ENCODE measurements at places on chromosomes 4 and X. TPM values are rescaled to one million over a fixed set of nuclear protein-coding genes. Genes with fewer than 3 reads are reported as not detected.

- DNase-seq, result peak; percentile 64
- no peaks in the 10 kb centered on the region for H3K27me3 ChIP-seq
- H3K4me1 ChIP-seq, result peaks cover 7% of the 10 kb centered on the region
- no peak overlapping the region for H3K27ac ChIP-seq
These were observed 48.6 kb downstream of the ACOX3 start for GRCh38 chr4:8391972-8392371.

GRCh38 chr4:83013902-83014301 lies 3.3 kb upstream of the LIN54 start:
- H3K36me3 ChIP-seq, result no peaks in the 10 kb centered on the region
- H3K4me1 ChIP-seq, result peaks cover 17% of the 10 kb centered on the region
- H3K4me3 ChIP-seq, result no peak overlapping the region
- H3K27me3 ChIP-seq, result no peaks in the 10 kb centered on the region

DNA sequence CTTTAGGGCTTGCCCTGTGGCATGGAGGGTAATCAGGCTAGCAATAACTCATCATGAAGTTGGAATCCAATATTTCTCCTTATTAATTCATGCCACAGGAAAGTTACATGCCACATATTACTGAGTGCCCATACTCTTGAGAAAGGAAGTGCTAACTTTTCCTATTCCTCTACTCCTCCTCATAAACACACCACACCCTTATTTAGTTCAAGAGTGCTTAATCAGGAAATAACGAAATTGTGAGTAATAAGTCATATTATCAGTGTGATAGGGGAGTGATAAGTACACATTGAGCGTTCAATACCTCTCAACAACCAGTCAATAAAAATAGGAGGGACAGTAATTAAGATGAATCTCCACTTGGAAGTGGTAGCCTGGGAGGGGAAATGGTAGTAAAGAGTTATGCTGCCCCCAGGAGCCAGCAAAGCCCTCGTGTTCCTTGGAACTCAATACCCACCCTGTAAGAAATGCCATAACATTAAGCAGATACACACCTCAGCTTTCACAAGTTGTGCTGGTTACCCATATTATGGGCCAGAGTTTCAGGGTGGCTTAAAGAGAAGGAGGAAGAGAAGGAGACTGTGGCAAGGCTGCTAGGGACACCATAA lies 410.0 kb upstream of the NR3C2 start:
- H3K27me3 ChIP-seq, result no peaks in the 10 kb centered on the region
- no peaks in the 10 kb centered on the region for H3K36me3 ChIP-seq
- no peak overlapping the region for H3K4me3 ChIP-seq
- no peaks in the 10 kb centered on the region for H3K4me1 ChIP-seq

- no peaks in the 10 kb centered on the region for H3K36me3 ChIP-seq
- no peaks in the 10 kb centered on the region for H3K27me3 ChIP-seq
- DNase-seq, result no peak
These were observed 6.0 kb downstream of the GC start for GRCh38 chr4:71777891-71778290.

DNA sequence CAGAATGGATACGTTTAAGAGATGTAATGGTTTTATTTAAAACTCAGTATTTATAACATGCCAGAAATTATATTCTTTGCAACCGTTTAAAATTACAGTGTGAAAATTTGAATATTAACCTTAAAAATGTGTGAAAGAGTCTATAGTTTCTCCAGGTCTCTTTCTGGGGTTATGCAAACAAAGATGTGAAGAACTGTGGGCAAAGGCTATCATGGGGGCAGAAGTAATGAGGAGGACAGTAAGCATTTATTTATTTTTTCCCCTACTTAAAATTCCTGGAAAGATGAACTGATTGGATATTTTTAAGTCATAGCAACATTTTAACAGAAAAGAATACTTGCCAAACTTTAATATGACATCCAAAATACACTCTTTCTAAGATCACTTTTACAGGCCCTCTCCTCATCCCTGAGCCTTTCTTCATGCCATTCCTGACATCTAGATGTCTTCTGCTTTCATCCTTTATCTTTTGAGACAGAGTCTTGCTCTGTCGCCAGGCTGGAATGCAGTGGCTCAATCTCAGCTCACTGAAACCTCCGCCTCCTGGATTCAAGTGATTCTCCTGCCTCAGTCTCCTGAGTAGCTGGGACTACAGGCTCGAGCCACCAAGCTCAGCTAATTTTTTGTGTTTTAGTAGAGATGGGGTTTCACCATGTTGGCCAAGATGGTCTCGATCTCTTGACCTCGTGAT lies 46.1 kb downstream of the TMEM131L start:
- H3K4me3 ChIP-seq, result no peak overlapping the region
- H3K27me3 ChIP-seq, result no peaks in the 10 kb centered on the region

DNA sequence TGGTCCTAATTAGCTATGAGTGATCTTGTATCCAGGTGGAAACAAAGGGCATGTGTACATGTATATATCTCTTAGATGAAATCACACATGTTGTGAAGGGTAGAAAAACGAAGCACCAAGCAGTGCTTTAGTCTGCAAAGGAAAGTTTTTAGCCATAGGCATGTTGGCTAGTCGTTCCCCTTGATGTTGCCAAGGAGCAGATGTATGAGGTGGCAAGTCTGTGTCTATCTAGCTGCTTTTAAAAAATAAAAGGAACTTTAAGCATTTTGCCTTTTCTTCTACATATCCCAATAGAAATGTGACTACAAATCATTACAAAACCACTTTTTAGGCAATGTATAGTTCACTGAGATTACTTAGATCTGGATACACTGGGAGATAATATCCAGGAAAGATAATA lies 63.1 kb downstream of the NSUN7 start:
- H3K36me3 ChIP-seq, result no peaks in the 10 kb centered on the region
- no peaks in the 10 kb centered on the region for H3K4me1 ChIP-seq
- no peak for DNase-seq

DNA sequence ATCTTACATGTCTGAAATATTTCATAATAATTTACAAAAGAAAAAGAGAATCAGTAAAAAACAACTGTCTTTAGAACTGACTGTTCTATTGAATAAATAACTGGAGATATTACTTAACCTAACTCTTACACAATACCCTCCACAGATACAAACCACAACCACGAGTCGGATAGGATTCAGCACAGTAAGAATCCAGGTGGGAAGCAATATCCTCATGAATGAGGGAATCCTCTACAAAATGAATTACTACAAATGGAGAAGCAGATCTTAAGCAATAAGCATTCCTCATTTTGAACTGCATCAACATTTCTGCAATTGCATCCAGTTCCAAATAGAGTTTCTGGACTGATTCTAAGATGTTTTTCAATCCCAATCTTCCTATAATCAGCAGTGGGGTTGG lies 227.1 kb downstream of the SH2D1A start:
- no peaks in the 10 kb centered on the region for H3K4me1 ChIP-seq
- H3K27me3 ChIP-seq, result no peaks in the 10 kb centered on the region
- no peak for DNase-seq

DNA sequence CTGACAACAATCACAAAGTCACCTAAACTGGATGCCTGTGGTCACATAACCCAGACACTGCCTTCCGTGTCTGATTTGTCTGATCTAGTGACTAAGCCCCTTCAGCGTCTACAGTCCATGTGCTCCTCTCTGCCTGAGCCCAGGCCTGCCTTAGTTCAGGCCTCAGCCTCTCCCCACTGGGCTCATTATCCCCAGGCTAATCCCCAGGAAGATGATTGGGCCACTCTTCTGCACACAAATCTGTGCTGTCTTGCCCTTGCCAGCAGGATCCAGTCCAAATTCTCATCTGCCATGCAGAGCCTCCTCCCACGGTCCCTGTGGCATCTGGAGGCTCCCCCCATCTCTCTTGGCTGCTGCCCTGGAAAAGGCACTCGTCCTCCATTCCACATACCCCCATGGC lies 96.5 kb downstream of the SLC2A9 start:
- no peak overlapping the region for H3K4me3 ChIP-seq
- H3K36me3 ChIP-seq, result no peaks in the 10 kb centered on the region
- peak; percentile 19 for DNase-seq
- peaks cover 4% of the 10 kb centered on the region for H3K4me1 ChIP-seq
- H3K27ac ChIP-seq, result no peak overlapping the region
- no peaks in the 10 kb centered on the region for H3K27me3 ChIP-seq

DNA sequence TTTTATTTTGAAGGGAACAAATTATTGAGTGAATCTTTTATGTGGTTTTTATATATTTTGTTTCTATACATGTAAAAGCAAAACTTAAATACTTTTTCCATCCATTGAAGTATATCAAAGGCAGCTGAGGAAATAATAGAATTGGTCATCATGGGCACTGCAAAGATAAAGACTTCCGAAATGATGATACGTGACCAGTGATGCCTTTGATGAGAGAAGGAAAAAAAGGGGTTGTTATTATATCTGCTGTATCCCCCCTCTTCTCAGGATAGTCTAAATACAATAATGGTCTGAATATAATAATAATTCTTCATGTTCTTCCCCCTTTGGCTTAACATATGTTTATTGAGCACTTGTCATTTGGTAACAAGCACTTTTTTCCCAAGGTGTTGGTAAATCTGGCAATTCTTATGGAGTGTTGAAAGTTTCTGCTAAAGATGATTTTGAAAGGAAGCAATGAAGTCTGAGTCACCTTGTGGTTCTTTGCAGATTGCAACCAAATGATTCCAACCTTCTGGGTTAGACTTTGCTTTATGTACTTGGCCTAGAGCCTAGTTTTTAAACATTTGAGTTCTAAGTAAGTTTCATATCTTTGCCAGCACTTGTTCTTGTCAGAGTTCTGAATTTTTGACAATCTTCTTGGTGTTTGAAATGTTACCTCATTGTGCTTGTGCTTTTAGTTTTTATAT lies 60.8 kb downstream of the USP9X start:
- no peak overlapping the region for H3K4me3 ChIP-seq
- H3K27ac ChIP-seq, result no peak overlapping the region
- DNase-seq, result no peak
- no peaks in the 10 kb centered on the region for H3K36me3 ChIP-seq
- H3K27me3 ChIP-seq, result no peaks in the 10 kb centered on the region

DNA sequence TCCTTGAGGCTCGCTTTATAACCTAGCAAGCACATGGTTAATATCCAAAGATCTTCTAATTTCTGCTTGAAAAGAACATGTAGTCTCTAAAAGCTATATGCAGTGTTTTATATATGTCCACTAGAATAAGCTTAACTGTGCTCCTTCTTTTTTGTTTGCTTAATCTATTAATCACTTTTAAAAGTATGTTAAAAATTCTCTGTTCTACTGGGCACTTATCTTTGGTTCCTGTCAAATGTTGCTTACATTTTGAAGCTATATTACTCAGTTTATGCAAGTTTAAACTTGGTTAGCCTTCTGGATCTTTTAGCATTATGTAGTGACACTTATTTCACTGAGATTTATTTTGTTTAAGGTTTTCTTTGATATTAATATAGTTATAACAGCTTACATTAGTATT lies 32.5 kb downstream of the MAOA start:
- no peaks in the 10 kb centered on the region for H3K36me3 ChIP-seq
- H3K4me1 ChIP-seq, result no peaks in the 10 kb centered on the region
- no peak overlapping the region for H3K27ac ChIP-seq
- no peak overlapping the region for H3K4me3 ChIP-seq
- DNase-seq, result no peak

DNA sequence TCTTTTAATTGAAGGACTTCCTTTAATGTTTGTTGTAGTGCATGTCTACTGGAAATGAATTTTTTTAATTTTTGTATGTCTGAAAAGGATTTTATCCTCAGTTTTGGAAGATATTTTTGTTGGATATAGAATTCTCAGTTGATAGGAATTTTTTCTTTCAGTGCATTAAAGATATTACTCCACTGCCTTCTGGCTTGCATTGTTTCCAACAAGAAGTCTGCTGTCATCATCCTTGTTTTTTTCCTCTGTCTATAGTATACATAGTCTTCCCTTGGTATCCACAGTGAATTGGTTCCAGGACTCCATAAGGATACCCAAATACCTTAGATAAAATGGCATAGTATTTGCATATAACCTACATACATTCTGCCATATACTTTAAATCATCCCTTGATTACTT lies 33.5 kb downstream of the SCD5 start:
- H3K27ac ChIP-seq, result no peak overlapping the region
- H3K27me3 ChIP-seq, result no peaks in the 10 kb centered on the region
- no peaks in the 10 kb centered on the region for H3K36me3 ChIP-seq
- no peaks in the 10 kb centered on the region for H3K4me1 ChIP-seq
- DNase-seq, result no peak

GRCh38 chr4:3449047-3449573 lies 7.3 kb downstream of the HGFAC start:
- no peaks in the 10 kb centered on the region for H3K27me3 ChIP-seq
- H3K4me1 ChIP-seq, result no peaks in the 10 kb centered on the region
- H3K27ac ChIP-seq, result no peak overlapping the region
- no peak overlapping the region for H3K4me3 ChIP-seq
- no peaks in the 10 kb centered on the region for H3K36me3 ChIP-seq
- DNase-seq, result no peak

DNA sequence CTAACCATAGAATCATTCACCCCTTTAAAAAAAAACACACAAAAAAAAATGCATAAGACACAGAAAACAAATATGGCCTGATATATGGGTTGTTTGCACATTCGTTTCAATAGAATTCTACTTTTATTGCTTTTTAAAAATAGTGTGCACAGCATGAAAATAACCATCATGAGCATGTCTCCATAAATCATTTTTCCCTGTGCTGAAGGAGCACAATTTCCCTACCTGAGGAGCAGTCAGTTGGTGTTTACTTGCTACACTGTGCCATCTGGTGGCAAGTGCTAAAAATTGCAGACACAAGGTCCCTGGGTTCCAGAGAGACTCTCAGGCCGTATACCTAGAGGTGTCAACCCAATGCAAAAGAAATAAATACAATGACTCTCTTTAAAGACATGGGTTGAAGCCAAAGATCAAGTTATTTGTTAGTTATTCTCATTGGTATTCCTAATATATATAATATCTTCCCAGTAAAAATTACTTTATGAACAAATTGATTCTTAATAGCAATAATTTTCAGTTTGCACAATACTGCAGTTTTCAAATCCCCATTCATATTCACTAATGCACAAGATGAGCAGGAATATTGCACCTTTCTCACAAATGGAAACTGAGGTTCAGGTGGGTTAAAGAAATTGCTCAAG lies 551.4 kb downstream of the IQCM start:
- no peaks in the 10 kb centered on the region for H3K4me1 ChIP-seq
- no peaks in the 10 kb centered on the region for H3K27me3 ChIP-seq
- H3K36me3 ChIP-seq, result no peaks in the 10 kb centered on the region
- peak; percentile 58 for DNase-seq
- H3K27ac ChIP-seq, result no peak overlapping the region
- H3K4me3 ChIP-seq, result no peak overlapping the region

DNA sequence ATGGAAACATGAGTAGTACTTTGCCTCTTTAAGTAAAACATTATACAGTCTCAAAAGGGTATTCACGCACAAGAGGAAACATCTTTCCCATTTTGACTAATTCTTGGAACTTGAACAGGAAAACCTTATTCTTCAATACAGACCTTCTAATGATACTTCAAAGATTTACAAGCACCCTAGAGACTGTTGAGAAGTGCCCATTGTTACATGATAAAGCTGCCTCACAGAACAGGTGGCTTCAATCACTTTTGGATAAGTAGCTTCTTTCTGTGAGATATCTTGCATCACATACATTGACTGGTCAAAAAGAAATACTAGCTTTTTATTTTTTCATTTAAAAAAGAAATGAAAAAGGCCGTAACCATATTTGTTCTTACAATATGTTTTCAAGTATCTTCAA lies 219.4 kb downstream of the EPHA5 start:
- no peak for DNase-seq
- no peaks in the 10 kb centered on the region for H3K4me1 ChIP-seq
- no peak overlapping the region for H3K27ac ChIP-seq
- H3K36me3 ChIP-seq, result no peaks in the 10 kb centered on the region
- no peaks in the 10 kb centered on the region for H3K27me3 ChIP-seq

Gene PLK4
- 36.0 TPM for total RNA-seq

Gene TREX2
- 7.5 TPM for total RNA-seq

Gene CFP
- total RNA-seq, result 2.8 TPM

Gene AADAT
- 10.7 TPM for total RNA-seq

Gene SEL1L3
- total RNA-seq, result 6.9 TPM

Gene FHDC1
- 4.2 TPM for total RNA-seq

Measured in testis (tissue), 5 donors.